ENCODE measurements at places on chromosomes 1 and 21. TPM values are rescaled to one million over a fixed set of nuclear protein-coding genes. Genes with fewer than 3 reads are reported as not detected.

SERPINC1 gene
- not detected for total RNA-seq

CACNA1S gene
- total RNA-seq, result 0.05 TPM

TMEM39B gene
- total RNA-seq, result 14.5 TPM

SIK1 gene
- total RNA-seq, result 34.9 TPM

GJA4 gene
- 26.8 TPM for total RNA-seq

BMP8A gene
- 0.65 TPM for total RNA-seq

MXRA8 gene
- 104 TPM for total RNA-seq

SGIP1 gene
- total RNA-seq, result 40.2 TPM

ARHGEF2 gene
- total RNA-seq, result 138 TPM

USH2A gene
- not detected for total RNA-seq

DNA sequence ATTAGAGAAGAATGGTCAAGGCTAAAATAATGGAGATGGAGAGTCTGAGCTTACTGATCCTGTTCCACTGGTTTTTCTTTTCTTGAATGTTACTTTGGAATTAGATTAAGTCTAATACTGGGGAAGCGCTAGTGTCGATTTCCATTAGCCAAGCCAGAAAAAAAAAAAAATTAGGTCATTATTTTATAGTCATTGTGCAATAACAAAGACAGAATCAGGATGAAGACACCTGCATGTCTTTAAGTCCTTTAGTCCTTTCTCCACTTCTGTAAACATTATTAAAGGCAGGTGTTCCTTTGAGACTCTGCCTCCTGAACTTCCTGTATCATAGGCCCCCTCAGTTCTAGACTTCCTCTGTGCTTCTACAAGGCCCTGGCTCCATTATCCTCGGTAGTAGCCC is 42.8 kb downstream of the MYSM1 start:
- no peak for DNase-seq

- DNase-seq, result no peak
Observed at GRCh38 chr1:68347415-68347814, 102.3 kb downstream of the RPE65 start.

DNA sequence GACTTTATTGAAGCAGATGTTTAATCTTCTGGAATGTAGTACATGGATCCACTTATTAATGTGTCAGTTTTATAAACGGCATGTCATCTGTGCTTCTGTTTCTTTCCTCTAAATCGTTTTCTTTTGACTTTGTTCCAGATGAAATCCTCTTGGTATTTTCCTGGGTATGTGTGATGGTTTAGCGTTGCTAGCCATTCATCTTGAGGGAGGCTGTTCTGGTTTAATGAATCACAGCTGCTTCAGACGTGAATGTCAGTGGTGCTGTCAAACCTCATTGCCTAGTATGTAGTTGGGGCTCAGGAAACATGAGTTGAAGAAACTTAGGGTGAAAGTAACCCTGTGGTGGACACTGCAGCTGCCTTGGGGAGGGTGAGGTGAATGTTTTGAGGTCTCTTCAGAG is 33.2 kb downstream of the KCNK1 start:
- DNase-seq, result no peak

DNA sequence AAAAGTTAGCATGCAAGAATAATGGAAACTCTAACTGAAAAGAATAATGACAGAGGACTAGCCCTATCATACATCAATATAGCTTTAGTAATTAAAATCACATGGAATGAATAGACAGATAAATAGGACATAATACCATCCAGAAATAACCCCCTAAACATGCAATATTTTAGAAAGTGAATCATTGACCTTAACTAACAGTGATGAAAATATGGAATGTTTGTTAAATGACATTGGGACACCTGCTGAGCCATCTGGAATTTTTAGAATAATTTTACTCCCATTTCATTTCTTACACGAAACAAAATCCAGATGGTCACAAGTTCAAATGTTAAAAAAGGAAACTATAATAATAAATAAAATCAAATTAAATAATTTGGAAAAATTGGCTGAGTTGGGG is 53.1 kb upstream of the FMO3 start:
- no peak for DNase-seq

DNA sequence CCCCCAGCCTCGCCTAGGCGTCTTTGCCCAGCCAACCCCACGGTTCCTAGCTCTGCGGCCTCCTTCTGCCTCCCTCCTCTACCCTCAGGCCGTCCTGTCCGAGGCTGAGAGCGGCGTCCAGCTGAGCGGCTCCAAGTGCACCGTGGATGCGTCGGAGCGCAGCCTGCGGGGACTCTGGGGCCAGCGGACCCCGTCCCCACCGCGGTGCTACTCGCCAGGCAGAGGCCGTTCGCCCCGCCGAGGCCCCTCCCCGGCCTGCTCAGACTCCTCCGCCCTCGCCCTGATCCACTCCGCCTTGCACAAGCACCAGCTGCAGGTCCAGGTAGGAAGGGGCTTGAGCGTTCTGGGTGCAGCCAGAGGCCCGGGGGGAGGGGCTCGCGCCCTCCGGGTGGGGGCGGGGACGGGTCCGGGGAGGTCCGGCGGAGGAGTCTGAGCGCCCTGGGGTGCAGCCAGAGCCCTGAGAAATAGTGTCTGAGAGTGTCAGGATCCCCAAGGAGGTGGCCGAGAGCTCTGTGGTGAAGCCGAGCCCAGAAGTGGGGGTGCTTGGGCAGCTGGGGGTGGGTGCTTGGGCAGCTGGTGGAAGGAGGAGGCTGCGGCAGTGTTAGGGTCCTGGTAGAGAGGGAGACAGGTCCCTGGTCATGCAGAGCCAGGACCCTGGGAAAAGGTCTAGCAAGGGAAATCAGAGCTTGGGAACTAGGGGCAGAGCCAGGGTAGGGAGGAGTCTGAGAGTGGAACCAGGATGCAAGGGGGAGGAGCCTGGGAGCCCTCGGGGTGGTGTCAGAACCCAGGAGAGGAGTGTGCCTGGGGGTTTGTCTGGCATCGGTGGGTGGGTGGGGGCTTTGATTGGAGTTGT is 3.2 kb upstream of the NBPF3 start:
- DNase-seq, result no peak

GRCh38 chr21:45386336-45386727 is 18.6 kb upstream of the COL18A1 start:
- DNase-seq, result peak; percentile 65

DNA sequence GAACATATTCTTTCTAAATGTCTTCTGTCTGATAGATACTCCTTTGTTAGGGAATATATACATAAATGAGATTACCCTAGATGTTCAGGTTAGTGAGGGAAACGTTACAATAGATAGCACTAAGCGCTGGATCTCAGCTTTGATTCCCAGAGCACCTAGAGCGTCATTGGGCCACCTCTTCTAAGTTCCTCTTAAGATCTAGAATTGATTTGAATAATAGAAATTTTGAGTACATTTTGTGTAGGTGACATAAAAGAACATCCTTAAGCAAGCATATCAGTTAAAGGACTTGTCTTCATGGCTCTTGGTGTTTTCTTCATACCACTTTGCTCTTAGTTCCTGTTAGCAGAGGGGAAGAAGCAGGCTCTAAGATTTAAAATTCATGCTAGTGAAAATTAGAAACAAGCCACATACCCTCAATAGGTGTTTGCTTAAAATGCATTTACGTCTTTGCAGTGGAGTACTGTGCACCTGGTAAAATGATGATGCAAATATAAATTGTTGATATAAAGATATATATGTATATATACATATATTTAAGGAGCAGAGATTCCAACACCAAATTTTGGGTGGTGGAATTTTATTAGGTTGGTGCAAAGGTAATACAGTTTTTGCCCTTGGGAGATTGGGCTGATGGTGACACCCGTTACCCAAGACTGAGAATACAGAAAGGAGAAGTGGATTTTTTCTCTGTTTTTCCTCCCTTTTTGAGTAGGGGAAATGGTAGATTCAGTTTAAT is 47.1 kb downstream of the DYRK1A start:
- DNase-seq, result no peak

DNA sequence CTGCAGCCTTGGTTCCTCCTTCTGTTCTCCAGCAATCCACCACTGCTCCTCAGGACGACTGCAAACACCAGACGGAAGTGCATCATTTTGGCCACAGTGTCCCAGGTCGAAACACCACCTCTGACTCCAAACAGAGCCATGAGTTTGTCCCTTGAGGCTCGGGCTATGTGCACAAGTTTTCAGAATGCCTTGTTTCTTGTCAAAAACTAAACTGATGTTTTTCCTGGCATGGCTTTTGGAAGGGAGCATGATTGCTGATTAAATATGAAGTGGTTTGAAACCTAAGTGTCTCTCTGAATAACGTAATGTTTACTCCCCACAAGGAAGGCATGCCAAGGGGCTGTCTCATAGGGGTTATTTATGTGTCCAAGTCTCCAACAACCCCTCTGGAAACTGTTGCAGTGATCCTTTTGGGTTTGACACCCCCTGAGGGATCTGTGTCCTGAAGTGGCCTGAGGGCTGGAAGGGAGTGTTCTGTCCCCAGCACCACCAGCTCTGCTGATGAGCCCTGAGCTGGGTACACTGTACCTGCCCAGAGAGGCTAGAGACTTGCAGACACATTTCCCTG is 132.7 kb downstream of the PLPP3 start:
- no peak for DNase-seq

DNA sequence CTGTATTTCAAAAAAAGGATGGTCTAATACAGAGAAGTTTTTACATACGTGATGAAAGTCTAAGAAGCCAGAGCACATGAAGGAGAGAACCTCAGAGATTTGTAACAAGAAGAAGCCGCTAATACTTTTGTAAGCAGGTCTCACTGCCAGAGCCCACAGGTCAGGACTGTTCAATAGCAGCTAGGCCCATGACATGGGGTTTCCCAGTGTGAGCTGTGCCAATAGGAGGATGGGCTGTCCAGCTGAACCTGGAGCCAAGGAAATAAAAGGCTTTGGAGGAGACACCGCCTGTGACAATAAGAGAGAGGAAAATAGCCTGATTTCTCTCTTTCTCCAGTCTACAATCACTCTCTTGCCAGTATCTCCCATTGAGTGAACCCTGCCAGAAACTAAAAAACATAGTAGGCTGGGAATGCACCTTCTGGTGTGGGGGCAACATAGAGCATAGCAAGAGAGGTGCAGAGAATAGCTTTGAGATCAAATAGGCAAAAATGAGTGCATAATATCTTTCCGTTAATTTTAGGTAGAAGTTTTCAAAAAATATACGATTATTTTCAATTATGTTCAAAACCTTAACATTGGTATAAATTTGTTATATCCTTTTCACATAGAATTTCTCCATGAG is 360.3 kb downstream of the NEGR1 start:
- no peak for DNase-seq

DNA sequence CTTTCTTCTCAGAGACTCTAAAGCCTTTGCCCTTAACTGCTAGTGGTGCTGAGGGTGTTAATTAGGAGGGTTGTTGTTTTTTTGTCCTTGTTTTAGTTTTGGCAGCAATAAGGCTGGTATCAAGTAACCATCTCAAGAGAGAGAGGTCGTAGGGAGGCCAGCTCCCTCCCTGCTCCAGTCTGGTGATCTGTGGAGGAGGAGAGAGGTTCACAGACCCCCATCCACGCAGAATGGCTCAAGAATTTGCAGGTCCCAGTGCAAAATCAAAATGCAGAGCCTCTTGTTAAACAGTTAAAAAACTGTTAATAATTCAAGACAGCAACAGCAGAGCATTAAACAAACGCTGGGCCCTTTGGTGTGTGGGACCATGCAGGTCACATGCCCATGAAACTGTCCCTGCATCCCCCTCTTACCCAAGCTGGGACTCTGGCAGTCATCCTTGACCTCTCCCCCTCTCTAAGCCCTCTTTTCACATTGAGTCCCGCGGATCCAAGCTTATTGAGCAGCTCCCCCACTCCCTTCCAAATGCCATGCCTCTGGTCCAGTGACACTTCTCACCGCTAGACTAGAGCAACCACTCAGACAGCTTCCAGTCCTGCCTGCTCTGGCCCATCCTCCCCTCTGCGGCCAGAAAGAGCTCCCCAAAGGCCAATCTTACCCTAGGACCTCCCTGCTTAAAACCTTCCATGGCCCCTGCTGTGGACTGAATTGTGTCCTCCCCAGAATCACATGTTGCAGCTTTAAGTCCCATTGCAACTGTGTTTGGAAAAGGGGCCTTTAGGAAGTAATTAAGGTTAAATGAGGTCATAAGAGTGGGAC is 47.7 kb upstream of the RPL11 start:
- no peak for DNase-seq

- peak; percentile 84 for DNase-seq
Observed at GRCh38 chr1:78491451-78492071, 787 bp downstream of the PTGFR start.

DNA sequence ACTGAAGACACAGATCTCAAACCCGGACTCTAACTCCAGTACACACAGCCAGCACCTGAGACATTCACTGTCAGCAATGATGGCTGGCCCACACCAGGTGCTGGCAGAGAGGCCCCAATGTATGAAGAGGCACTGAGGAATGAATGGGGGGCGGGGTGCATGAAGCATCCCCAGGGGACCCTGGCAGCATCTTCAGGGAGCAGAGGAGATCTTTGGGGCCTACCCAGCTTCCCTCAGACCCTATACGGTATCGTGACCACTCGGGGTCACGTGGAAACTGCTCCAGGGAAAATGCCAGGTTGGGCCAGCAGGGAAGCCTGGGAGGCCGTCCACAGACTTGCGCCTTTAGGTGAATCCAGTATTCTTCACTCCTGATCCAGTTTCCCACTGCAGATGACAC is 84.3 kb downstream of the NPHP4 start:
- DNase-seq, result peak; percentile 54

DNA sequence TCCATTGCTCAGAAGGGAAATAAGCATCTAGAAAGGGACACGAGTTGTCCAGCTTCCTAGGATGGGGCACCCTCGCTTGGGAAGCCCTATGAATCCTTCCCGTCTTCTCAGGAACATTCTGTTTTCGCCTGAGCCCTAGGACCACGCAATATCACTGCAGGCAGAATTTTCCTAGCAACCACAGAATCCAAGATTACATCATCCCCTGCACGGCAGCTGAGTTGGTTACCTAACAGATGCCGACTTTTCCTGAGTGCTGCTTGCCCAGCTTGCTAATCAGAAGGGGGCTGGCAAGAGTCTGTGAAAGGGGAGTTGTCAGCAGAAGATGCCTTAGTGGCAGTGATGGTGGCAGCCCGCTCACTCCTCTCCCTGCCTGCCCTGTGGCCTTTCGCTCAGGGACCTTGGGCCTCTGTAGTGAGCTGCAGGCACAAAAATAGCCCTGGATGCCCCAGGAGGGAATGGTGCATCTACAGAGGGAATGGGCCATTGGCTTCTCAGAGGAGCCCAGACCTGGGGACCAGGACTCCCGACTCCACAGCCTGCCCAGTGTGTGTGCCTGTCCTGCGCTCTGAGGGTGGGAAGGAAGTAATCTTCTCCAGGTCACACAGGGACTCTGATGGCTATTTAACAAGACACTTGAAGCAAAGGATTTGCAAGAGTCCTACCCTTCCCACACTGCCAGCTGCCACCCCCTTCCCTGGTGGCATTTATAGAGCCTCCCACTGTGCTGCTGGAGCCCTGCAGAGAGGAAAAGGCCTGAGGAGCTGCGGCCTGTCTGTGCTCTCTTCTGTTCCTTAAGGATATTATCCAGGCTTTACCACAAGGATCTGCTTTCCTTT is 28.9 kb upstream of the CLSTN1 start:
- DNase-seq, result no peak

- DNase-seq, result no peak
Observed at GRCh38 chr21:27129215-27129614, 162.3 kb upstream of the ADAMTS5 start.

- DNase-seq, result no peak
Observed at GRCh38 chr1:160858097-160858496, 4.6 kb downstream of the CD244 start.
